ENCODE measurements at places on chromosomes 2 and 18.
A peak's percentile ranks its signal among the peaks of the same experiment; 100 is the strongest.

DNA sequence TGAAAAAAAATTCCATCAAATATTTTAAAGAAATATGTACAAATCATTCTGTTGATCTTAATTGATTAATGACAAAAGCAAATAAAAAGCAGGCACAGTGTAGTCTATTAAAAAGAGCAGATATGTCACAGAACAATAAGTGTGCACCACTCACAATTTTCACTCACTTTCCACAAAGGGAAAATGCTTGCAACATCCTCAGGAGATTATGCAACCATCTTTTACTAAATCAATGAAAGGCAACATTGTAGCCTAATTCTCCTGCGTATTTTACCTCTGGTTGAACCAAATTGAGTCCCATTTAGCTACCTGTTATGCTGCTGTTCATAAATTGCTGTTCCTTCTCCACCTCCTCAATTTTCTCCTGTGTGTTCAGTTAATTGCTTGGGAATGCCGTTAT lies 1346.8 kb upstream of the PIK3C3 start:
- no peak for DNase-seq

DNA sequence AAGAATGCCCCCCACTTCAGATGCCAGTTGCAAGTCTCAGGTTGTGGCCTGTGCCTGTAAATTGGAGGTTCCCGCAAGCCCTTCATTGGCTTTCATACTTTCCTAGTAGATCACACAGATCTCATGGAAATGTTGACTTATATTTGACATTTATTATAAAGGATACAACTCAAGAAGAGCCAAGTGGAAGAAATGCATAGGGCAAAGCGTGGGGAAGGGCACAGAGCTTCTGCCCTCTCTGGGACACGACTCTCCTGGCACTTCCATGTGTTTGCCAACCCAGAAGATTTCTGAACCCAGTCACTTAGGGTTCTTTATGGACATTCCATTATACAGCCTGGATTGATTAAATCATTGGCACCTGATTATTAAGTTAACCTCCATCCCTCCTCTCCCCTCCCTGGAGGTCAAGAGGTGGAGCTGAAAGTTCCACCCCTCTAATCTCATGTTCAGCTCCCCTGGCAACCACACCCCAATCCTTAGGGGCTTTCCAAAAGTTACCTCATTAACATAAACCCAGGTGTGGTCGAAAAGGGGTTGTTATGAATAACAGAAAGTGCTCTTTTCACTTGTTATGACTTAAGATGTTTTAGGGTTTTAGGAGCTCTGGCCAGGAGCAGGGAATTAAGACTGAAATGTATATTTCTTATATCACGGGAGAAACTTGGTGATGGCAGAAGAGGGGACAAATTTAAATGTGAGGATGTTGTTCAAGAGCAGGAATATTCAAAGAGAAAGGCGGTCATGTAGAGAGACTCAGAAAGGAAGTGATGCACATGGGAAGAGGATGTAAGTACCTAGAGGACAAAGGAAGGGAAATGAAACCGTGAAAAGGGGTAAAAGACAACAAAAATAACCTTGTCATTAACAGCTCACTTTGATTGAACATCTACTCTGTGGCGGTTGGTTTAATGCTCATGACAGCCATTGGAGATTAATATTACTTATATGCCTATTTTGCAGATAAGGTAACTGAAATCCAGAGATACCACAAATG lies 31.8 kb downstream of the SP100 start:
- DNase-seq: peak; percentile 40

DNA sequence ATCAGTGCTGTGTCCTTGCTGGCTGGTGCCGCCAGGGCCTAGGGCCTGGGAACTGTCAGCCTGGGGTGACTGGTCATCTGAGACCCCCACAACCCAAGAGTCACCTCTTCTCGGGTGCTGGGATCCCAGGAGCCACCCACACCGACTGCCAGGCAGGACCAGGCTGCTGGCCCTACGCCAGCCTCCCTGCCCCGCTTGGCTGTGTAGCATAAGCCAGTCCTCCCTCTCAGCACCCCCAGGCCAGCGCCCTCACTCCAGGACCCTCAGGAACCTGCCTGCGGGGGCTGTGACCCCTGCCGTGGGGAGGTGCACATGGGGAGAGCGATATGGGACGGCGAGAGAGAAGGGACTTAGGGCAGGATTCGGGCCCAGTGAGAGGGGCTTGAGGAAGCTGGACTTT lies 9.5 kb downstream of the ARHGEF4 start:
- no peak for DNase-seq

- no peak for DNase-seq
Measured at GRCh38 chr2:19850056-19851050, 51.4 kb downstream of the TTC32 start.

- no peak for DNase-seq
Measured at GRCh38 chr18:78497641-78498040, 482.0 kb upstream of the SALL3 start.

DNA sequence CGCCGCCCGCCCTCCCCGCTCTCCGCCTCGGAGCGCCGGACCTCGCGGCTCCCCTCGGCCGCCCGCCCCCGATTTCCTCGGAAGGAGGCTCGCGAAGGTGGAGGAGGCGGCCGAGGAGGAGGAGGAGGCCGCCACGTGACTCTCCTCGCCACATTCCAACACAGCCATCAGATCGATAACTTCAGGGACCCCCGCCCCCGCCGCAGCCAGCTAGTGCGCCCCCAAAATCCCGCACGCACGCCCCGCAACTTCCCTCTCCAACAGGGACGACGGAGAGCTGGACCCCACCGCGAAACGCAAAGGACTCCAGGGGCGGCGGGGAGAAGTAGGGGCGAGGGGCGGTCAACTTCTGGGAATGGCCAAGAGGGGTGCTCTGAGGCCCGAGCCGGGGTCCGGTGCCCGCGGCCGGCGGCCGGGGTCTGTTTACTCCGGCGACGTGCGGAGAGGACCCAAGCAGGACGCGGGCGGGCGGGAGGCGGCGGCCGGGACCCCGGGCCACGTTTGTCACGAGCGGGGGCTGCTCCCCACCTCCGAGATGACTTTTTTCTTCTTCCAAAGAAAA lies 2.0 kb downstream of the ZNF521 start:
- peak; percentile 36 for DNase-seq

DNA sequence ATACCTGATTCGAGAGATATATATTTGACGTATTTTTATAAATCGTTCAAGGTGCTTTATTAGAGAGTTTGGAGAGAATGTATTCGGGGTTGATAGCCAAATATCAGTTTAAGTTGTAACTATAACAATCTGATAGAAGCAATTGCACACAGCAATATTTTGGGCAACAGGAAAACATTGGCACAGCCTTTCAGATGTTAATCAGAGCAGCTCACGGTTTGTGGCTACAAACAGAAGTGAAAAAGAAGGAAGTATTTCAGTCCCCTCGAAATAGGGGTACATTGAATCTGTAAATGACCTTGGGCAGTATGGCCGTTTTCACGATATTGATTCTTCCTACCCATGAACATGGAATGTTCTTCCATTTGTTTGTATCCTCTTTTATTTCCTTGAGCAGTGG lies 20.6 kb downstream of the SERPINB10 start:
- no peak for DNase-seq

DNA sequence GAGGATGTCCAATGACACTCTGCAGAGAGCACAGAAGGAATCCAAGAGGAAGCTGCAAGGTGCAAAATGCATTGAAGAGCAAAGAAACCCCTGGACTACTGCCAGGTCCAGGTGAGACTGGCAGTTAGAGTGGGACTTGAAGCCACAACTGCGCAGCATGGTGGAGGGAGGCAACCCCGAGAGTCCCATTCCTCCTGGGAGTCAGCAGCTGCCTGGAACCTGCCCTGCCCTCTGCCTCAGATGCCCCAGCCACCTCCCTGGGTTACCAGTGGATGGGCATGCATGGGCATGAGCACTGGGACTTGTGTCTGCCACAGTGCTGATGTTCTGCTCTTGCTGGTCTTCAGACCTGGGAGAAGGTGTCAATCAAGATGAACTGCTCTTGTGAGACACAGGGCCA lies 43.2 kb downstream of the ANKMY1 start:
- no peak for DNase-seq

DNA sequence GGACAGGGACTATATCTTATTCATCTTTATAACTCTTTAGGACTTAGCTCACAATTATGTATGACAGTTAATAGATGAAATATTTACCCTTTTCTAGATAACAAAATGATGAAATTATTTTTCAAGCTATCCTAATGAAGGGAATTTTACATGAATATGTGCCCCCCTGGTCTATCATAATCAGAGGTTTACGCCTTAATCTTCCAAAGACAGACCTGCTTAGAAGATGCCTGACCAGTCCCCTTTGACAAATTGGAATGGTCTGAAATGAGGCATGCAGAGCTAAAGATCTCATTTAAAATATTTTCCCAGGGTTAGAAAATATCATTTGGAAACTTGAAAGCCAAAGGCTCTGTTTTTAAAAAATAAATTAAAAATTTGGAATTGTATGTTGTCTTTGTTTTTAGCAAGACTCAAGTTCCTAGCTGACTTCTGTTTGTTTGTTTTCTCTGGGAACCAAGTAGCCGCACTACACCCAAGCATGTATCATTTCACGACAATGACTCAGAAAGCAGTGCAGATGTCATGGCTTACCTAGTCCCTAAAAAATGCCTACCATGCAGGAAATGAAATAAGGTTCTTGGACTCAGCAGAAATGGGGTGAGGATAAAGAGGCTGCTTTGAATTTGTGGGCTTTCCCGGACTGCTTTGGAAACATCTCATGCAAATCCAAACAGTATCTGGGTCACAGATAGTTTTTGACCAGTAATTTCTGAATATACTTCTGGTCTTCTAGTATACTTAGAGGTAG lies 162.1 kb downstream of the ZEB2 start:
- peak; percentile 62 for DNase-seq

DNA sequence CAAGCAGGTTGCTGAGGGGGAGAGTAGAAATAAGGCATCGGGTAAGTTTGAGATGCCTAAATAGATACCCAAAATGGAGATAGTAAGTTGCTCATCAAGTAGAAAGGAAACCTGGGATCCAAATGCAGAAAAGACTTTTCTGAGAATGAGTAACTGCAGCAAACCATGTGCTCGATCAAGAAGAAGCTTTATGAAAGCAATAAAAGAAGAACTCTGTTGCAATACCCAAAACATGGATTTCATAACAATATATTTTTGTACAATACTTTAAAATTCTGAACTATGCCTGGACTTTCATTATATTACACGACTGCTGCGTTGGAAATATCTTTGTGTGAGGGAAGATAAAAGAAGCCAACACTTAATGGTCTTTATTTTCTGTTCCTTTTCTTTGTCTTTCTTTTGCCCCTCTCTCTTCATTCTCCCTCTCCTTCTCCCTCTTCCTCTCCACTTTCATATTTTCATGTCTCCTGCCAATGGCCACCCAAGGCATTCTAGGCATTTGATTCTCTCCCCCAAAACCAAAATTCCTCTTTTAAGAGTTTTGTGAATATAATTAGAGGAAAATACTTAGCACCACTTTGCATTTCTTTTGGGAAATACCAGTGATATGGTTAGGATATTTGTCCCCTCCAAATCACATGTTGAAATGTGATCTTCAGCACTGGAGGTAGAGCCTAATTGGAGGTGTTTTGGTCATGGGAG lies 257.6 kb downstream of the MREG start:
- no peak for DNase-seq

GRCh38 chr2:161352719-161353118 lies 44.5 kb downstream of the PSMD14 start:
- DNase-seq: no peak

- DNase-seq: no peak
Measured at GRCh38 chr2:113083296-113083695, 15.5 kb downstream of the IL1F10 start.

DNA sequence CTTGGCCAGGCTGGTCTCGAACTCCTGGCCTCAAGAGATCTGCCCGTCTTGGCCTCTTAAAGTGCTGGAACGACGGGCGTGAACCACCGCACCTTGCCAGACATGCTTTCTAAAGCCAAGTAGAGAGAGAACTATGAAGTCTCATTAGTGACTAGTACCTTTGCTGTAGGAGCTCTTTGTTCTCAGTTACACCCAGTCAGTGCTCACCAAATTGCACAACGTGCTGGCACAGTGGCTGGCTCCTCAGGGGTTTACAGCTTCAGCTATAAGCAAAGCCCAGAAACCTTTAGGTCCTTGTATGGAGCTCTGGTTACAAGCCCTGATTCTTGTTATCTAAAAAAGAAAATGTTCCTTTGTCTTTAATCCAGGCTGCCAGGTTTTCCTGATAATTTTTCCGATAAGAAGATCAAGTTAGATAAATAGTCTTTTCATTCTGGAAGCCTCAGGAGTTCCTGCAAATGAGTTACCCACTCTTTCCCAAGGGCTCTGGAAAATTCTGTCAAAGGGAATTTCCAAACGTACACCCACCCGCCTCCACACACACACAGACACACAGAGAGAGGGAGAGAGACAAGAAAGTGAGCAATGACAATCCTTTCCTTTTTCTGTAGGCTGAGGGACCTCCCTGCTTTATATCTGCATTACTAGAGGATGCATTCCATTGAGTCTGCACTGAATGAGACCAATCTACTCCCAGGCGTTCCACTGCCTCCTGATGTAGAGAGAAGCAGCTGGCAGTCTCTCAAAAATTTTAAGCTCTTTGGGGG lies 100.2 kb upstream of the CSRNP3 start:
- no peak for DNase-seq

- peak; percentile 33 for DNase-seq
Measured at GRCh38 chr18:35581898-35582641, 530 bp downstream of the GALNT1 start.

GRCh38 chr2:64540615-64541014 lies 16.5 kb downstream of the AFTPH start:
- DNase-seq: no peak

DNA sequence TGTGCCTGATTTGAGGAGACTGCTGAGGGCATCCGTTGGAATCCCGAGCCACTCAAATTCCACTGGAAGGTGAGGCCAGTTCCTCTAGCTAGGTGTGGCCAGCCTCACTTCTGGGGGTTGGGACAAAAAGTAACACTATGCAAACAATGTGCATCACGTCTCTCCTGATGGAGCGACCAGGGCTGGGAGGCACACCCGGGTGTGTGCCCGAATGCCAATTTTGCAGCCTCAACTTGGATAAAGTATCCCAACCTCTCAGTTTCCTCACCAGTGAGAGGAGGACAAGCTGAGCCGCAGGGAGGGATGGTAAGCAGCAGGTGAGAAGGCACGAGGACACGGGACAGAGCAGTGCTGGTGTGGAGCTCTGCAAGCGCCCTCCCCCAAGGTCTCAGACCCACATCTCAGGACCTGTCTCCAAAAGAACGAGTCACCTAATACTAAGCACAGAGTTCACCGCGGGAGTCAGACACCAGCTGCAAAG lies 218.3 kb downstream of the HAUS1 start:
- DNase-seq: no peak

DNA sequence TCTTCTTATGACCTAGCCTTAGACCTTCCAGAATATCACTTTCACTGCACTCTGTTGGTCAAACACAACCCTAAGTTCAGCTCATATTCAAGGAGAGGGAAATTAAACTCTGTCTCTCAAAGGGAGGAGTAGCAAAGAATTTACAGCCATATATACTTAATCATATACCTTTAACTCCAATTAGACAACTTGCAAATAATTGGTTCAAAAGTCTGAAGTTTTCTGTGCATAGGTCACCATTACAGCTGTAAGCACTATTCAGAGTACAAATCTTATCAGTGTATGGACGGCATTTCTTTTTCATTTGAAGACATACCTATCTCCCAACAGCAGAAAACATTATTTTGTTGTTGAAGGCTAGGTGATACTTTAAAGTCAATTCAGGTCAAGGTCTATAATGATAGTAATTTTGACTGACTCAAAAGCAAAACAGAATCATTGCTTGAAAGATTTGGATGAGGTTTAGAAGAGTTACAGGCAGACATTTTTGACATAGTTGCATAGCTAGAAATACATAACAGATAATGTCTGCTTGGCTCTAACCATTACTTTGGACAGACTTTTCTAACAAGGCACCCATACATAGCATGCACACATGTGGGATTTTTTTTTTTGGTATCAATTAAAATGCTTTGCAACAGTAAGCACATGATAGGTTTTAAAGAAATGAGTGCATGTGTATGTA lies 131.5 kb downstream of the CPS1 start:
- no peak for DNase-seq
